Left ventricle myocardium inferior (tissue), 1 donor: ENCODE measurements at places on chromosomes 7 and 10.

DNA sequence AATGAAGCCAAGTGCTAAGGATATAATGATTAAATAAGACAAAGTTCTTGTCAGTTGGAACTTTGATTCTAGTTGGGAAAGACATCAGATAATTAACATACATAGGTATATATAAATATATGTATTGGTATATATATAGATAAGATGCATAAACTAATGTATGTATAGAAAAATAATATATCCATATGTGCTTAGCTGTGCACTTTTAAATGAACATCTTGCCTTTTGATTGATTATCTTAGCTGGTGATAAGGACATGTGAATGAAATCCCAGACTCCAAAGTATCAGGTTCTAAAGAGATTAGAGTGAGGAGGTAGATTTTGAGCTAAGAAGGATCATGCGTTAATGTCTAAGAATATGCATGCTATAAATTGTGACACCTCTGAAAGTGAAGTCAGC lies 357.6 kb downstream of the GFRA1 start:
- no peak for DNase-seq

GRCh38 chr10:85548034-85548433 lies 818.6 kb downstream of the GRID1 start:
- peak; percentile 14 for DNase-seq

- DNase-seq: no peak
Measured at GRCh38 chr10:113753020-113753692, 1.7 kb downstream of the PLEKHS1 start.

DNA sequence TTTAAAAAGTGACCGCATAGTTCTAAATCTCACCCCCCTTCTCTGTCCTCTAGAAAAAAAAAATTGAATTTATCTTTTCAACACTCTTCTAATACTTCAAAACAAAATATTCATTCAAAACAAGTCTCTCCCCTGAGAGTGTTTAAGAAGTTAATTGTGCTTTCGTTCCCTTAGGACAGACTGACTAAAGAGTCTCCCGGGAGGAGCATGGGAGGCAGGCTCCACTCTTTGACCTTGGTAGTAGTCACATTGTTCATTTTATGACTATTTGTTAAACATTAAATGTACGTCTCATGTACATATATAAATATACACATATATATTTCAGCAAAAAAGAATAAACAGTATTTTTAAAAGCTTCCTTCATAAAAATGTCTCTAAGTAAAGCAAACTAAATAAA lies 35.3 kb upstream of the SPOCK2 start:
- DNase-seq: no peak

DNA sequence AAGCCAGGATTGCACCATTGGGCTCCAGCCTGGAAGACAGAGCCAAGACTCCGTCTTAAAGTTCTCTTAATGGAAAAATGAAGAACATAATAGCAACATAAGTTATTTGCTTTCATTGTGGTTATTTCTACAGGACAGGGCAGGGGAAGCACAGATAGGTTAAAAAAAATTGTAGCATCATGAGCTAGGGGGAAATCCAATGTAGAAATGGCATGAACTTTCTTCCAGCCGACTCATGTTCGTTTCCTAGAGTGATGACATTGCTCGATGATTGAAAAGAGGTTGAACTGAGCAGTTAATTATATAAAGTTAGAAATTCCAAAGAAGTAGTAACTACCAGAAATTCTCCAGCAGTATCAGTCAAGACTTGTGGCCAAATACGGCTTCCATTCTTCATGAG lies 64.9 kb downstream of the DAGLB start:
- DNase-seq: no peak

DNA sequence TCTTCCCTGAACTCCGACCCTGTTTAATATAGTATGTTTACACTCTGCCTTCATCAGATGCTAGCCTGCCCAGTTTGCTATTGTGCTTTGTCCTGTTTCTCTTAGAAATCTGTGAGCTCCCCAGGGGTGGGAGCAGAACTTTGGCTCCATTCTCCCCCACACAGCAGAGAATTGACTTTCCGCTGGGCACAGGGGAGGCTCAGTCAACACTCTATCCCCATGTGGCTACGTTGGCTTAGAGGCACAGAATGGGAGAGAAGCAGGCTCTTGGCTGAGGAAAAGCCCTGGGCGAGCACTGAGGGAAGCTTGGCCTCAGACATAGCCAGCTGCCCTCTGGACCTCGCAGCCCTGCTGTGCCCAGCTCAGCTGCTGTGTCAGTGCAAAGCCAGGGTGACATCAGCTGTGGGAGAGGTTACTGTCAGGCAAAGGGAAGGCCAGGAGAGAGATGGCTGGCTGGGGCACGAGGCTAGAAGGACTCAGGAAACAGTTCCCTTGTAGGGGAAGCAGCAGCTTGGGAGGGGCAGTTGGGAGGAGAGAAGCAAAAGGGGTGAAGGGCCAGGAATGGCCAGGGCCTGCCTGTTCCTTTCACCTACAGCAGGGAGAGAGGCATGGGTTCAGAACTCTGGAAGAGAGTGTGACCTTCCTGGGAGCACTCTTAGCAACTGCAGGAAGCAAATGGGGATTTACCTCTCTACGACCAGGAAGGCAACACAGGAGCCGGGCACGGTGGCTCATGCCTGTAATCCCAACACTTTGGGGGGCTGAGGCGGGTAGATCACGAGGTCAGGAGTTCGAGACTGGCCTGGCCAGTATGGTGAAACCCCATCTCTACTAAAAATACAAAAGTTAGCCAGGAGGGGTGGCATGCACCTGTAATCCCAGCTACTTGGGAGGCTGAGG lies 5.8 kb upstream of the SCD start:
- peak; percentile 25 for DNase-seq

DNA sequence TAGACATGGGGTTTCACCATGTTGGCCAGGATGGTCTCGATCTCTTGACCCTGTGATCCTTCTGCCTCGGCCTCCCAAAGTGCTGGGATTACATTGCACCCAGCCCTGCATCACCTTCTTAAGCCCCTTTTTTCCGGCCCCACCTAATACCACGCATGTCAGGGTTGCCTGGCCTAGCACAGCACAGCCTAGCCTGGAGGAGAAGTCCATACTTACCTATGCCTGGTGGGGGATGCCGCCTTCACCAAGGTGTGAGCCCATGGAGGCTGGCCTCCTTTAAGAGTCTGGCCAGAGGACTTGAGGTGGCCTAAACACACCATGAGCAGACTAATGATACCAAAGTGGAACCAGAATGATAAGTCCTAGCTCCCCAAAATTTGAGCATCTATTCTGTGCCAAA lies 22.0 kb upstream of the CUX1 start:
- DNase-seq: no peak
